ENCODE measurements at places on chromosomes 6 and 20.

DNA sequence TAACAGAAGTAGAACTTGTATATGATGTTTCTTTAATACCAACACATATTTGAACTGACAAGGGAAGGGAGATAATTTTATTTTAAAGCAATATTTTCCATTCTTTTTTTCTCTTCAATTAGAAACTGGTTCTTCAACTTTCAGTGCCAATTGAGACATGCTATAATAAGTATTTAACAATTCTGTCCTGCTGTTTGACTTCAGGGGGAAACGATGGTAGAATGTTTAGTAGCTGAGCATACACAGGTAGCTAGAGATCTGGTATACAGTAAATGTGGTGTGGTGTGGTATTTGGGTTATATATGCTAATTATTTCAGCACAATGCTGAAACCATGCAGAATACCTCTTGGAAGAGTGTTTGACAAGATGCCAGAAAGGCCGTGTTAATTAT lies 156.9 kb downstream of the ARID1B start:
- no peak for DNase-seq

GRCh38 chr20:30511322-30512030 lies 746.0 kb upstream of the DEFB115 start:
- DNase-seq = no peak

DNA sequence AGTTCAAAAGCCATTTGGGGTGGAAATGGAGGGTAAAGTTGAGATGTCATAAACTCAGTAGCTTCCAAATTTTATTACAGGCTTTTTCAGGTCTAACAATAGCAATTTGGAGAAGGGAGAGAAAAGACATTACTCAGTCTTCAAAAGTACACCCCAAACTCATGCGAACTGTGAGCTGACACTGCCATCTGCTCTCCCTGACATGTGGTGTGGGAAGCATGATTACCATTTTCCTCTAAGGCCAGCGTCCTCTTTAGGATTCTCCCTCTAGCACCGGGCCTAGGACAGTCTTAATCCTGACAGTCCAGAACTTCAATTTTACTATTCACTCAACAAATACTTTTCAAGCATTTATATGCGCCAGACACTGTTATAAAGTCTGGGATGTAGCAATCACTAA lies 536.0 kb upstream of the JARID2 start:
- no peak for DNase-seq

DNA sequence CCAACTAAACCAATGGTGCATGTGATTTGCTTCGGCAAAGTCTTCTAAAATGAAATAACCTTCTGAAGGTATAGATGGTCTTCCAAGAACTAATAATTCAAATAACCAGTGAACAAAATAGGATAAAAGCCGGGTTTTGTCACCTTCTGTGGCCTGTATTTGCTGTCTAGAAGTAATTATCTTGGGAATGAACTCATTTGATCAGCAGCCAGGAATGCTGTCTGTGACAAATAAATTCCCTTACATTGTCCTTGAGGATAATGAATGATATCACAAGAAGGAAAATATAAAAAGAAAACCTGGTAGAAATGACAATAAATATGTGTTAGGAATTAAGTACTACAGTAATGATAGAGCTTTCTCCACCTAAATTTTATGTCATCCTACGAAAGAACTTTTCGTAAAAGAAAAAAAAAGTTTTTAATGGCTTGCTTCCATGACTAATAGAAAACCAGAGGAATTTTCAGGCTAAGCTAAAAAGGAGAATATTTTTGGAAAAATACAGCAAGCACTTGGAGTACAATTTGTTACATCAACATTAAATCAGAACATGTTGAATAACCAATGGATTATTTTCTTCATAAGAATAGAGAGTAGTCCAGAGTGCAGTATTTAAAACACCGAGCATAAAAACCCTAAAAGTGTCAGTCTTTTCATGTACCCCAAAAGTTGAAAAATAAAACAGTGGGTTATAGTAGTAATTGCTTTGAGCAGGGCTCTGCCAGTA lies 247.7 kb downstream of the TBC1D7 start:
- no peak for DNase-seq
